Stimulated activated CD4-positive, alpha-beta T cell treated with anti-CD3 and anti-CD28 coated beads, Interleukin-4, amount 100 ng/mL, for 48 hours (primary cell): ENCODE measurements at places on chromosomes 1 and 21.

- DNase-seq: no peak
Measured at GRCh38 chr1:84722794-84723193, 32.5 kb upstream of the SSX2IP start.

GRCh38 chr1:224582041-224582440 is 34.1 kb upstream of the CNIH3 start:
- no peak for DNase-seq

GRCh38 chr1:228003461-228004330 is 3.1 kb upstream of the WNT3A start:
- DNase-seq: no peak

DNA sequence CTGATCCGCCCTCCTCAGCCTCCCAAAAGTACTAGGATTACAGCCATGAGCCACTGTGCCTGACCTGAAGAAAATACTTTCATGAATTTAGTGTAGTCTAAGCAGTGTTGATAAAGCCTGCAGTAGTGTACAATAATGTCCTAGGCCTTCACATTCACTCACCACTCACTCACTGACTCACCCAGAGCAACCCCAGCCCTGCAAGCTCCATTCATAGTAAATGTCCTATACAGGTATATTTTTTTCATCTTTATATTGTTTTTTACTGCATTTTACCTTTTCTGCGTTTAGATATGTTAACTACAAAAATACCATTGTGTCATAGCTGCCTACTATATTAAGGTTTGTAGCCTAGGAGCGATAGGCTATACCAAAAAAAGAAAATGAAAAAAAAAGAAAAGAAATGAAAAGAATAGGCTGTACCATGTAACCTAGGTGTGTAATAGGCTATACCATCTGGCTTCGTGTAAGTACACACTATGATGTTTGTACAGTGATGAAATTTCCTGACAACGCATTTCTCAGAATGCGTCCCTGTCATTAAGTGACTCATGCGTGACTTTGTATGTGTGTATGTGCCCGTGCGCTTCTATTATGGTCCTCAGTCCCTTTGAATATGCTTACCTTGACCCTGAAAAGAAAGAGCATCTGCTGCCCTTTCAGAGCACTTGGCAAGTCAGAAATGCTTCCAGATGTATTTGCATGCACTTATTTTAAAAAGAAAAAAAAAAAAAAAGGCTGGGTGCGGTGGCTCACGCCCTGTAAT is 9.2 kb upstream of the SLAMF8 start:
- DNase-seq: no peak

- no peak for DNase-seq
Measured at GRCh38 chr1:230818901-230819300, 49.4 kb downstream of the C1orf198 start.

- DNase-seq: no peak
Measured at GRCh38 chr1:58934706-58935105, 150.9 kb upstream of the JUN start.

DNA sequence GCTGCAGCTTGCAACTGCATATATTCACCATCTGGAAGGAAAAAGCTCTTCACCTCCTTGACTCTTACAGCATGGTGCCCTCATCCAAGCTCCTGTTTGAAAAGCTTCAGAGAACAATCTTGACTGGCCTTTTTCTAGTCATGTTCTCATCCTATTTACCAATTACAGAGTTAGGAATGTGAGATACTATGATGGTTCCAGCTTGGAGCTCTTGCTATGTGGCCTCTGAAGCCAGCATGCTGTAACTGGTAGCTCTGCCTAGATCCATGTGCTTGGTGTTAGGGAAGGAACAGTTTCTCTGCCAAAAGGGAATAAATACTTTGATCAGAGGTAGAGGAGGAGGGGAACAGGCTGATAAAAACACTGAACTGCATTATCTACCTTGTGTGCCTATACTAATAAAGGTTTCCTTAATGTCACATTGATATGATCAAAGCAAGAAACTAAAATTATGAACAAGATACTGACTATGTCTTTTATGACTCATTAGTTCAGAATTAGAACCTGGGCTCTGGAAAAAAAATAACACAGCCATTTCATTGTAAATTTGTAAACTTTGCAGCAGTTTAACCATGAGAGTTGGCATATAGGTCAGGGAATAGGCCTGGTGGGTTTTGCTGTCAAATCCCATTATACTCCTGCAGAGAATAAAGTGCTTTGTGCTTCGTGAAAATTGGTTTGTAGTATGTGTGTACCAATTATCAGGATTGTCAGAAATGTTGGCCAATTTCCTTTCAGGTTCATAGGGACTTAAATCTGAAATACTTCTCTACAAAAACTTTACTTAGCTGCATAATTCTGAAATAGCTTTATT is 92.7 kb downstream of the LEPR start:
- DNase-seq: no peak

- DNase-seq: no peak
Measured at GRCh38 chr21:43643193-43643592, 16.1 kb downstream of the HSF2BP start.

- DNase-seq: no peak
Measured at GRCh38 chr1:1043411-1043810, 23.5 kb downstream of the AGRN start.

DNA sequence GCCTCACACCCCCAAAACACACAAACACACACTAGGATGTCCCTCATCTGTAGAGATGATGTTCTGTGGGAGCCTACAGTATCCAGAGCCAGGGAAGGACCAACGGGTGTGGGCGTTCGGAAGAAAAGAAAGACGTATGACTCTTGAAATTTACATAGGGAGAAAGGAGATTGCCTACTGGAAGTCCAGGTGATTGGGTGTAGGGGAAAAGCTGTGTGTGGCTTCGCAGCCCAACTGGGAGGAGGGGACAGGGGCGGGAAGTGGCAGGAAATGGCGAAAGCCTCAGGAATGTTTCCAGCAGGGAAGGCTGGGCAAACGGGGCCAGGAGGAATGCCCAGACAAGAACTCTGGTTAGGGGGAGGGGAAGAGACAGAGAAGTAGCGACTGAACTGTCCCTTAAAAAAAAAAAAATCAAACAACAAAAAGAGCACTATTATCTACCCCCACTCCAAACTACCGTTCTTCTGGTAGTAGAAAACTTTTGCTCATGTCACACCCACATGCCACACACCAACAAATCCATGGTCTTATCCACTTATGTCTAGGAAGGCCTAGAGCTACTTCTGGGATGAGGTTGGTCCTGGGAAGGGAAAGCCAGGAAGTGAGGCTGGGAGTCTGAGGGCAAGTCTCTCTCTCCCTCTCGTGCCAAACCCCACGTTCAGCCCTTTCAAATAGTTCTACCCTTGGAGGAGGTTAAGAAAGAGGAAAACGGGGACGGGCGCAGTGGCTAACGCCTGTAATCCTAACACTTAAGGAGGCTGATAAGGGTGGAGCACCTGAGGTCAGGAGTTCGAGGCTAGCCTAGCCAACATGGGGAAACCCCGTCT is 1.8 kb upstream of the CKS1B start:
- DNase-seq: no peak
